ENCODE measurements at places on chromosomes 6 and 20.
A peak's percentile ranks its signal among the peaks of the same experiment; 100 is the strongest.

GRCh38 chr6:154923199-154923869, 71.8 kb upstream of the TIAM2 start:
- no peak for DNase-seq

GRCh38 chr20:63224412-63225081, 8.6 kb upstream of the YTHDF1 start:
- no peak for DNase-seq

DNA sequence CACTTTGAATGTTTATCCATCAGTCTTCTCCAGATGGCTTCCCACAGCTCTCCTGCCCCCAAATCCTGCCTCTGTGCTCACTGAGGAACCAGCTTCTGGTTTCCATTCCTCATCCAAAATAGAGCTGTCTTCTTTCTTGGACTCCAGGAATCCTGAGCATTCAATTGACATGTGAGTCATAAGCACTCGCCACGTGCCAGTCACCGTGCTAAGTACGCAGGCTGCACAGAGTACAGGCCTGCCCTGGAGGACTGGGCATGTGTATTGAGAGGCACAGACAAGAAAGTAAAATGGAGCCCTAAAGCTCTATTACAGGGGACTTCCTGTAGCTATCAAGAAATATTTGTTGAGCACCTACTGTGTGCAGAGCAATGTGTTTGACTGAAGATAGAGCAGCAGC, 39.7 kb upstream of the LRFN2 start:
- no peak for DNase-seq

DNA sequence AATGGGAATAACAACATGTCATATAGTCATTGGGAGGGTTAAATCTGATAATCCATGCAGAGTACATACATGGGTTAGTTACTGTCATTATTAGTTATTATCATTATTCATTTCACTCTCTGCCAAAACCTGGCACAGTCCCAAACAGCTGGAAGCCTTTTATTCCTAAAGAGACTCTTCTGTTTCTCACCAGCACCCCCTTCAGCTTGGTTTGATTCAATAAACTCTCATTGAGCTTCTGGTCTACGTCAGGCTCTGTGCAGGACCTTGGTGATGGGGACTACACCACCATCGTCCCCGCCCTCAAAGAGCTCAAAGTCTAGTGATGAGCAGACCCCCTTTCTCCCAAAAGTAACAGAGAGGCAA, 2.3 kb downstream of the KCNK15 start:
- no peak for DNase-seq

DNA sequence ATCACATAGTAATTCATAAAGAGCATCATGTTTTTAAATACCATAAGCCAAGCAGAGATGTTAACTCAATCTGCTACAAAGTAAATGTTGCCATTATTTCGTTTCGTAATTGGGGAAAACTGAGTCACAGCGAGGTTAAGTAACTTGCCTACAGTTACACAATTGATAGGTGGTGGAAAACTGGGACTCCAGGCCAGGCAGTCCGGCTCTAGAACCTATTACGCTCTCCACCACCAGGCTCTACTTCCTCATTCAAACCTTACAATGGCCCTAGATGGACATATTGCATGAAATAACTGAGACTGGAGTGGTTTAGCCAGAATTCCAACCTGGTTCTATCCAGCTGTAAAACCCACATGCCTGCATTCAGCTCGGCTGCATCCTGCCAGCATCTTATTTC, 58.2 kb downstream of the LINC00237 start:
- DNase-seq, result peak; percentile 14

GRCh38 chr6:167495506-167496401, 170.9 kb downstream of the TTLL2 start:
- DNase-seq, result no peak

DNA sequence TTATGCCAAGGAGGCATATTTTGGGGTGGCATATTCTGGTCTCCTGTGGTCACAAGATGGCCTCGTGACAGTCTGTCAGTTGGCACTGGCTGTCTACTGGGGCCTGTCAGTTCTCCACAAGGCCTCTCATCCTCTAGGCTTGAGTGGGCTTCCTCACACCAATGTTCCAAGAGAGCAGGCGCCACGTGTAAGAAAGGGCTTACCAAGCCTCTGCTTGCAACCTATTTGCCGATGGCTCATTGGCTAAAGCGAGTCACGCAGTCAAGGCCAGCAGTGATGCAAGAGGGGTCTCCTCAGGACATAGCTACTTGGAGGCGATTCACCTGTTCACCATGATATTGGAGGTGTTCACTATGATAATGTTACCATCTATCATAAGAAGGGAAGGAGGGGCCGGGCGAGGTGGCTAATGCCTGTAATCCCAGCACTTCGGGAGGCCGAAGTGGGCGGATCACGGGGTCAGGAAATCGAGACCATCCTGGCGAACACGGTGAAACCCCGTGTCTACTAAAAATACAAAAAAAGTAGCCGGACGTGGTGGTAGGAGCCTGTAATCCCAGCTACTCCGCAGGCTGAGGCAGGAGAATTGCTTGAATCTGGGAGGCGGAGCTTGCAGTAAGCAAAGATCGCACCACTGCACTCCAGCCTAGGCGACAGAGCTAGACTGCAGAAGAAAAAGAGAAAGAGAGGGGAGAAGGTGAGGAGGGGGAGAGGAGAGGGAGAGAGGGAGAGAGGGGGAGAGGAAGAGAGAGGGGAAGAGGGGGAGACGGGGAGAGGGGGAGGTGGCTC, 35.3 kb downstream of the C6orf52 start:
- DNase-seq, result peak; percentile 15

GRCh38 chr20:1205802-1206201, 2.5 kb downstream of the C20orf202 start:
- no peak for DNase-seq

GRCh38 chr6:1624058-1624850, 14.5 kb downstream of the FOXC1 start:
- peak; percentile 76 for DNase-seq

DNA sequence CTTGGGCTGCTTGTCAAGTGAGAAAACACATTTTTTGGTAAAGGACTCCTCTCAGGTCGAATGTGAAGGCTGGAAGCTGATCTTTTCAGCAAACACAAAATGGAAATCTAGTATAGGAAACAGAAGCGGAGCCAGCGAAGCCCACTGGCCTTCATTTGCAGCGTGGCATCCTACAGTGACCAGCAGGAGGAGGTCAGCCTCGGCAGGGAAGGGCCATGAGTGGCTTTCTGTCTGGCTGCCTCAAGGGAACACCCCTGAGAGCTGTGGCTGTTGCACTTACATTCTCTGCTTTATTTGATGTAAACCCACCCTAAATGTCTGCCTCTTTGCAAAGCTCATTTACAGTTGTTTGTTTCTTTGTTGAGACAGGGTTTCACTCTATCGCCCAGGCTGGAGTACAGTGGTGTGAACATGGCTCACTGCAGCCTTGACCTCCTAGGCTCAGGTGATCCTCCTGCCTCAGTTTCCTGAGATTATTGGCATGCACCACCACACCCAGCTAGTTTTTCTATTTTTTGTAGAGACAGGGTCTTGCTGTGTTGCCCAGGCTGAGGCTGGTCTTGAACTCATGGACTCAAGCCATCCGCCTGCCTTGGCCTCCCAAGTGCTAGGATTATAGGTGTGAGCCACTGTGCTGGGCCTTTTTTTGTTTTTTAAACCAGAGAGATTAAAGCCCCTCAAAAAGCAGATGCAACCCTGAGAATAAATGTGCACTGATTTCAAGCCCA, 322.0 kb upstream of the SOX4 start:
- no peak for DNase-seq

GRCh38 chr6:40922281-40922680, 116.7 kb downstream of the UNC5CL start:
- no peak for DNase-seq

DNA sequence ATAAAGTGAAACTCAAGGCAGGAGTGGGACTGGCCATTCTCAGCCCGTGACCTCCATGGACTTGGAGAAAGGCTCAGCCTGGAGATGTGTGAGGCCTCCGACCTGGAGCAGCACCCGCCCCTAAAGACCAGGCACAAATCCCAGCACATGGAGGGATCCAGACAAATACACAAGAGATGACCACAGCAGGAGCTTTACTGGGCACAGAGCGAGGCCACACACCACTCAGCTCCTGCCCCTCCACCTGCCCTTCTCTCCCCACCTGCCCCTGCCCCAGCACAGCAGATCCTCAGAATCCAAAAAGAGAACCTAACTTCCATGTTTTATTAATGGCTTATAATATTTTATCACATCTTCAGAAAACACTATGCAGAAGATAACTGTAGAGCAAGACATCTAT, 20.4 kb upstream of the MICB start:
- no peak for DNase-seq

DNA sequence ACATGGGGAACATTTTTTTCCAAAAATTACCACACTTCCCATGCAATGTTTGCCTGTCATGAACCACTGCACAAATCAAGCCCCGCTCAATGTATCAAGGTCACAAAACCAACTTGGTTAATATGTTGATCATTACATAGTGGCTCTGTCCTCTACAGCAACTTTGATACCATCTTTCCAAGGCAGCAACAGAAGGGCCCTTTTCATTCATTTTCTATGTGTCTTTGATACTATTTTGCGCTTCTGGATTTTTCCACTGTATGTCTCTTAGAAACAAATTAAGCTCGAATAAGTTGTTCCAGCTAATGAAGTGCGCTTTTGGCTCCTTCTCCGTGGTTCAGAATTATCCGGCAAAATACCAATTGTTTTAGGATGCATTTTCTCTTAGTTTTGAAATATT, 1.5 kb downstream of the ZHX3 start:
- no peak for DNase-seq

GRCh38 chr6:103113416-103113815, 1719.9 kb downstream of the GRIK2 start:
- DNase-seq, result no peak

- DNase-seq, result peak; percentile 90
These were observed 57.0 kb upstream of the CD93 start for GRCh38 chr20:23143098-23143497.

GRCh38 chr6:79984261-79984660, 20.2 kb upstream of the TTK start:
- no peak for DNase-seq
